ENCODE measurements at places on chromosomes 4 and X.

- DNase-seq, result no peak
Measured at GRCh38 chr4:40524366-40525041, 105.2 kb downstream of the RBM47 start.

DNA sequence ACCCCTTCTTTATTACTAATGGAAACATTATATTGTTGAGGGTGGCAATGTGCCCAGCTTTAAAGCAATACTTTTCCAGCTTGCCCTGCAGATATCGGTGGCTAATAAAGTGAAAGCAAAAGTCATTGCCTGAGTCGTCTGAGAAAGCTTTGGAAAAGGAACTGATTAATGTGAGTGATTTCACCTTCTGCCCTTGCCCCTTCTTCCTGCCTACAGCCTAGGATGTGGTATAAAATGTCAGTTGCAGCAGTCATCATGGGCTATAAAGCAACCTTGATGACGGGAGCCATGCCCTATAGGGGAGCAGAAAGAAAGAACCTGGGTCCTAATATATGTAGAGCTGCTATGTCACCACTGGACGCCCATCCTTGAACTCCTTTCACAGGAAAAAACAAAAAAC is 132.4 kb upstream of the USP9X start:
- no peak for DNase-seq

GRCh38 chr4:161133586-161134276 is 1030.1 kb downstream of the FSTL5 start:
- no peak for DNase-seq

DNA sequence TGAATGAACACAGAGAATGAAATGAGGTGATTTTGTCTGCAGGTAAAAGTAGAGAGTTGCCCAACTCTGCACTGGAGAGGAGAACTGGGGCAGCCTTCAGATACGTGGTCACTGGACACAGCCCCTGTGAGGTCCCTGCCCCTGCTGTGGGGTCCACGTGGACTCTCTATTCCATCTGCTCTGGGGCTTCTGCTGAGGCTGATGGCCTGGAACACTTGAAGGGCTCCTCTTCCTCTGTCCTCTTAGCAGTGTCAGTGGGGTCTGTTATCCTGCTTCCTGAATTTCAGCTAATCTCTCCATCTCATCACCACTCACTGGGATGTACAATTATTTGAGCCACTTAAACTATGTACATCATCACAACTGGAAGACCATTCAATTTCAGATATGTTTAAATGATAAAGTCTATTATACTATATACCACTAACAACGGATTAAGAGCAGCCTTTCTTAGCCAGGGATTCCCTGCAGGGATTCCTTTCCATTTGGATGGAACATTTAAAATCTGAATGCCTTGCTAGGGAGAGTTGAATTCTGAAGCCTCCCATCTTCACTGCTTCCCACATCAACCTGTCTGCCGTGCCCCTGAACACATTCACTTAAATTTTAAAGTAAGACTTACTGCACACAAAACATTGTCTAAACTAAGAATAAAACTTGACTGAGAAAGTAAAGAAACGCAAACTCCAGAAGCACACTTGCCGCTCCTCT is 74.0 kb downstream of the CC2D2A start:
- DNase-seq, result no peak

DNA sequence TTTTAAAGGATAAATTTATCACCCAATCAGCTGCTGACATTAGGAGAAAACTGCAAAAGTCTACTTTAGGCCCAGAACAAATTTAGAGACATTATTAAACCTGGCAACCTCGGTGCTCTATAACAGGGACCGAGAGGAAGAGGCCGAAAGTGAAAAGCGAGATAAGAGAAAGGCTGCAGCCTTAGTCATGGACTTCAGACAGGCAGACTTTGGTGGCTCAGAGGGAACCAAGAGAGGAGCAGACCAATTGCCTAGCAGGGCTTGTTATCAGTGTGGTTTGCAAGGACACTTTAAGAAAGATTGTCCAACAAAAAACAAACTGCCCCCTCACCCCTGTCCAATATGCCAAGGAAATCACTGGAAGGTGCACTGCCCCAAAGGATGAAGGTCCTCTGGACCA is 12.8 kb upstream of the UGT2B10 start:
- no peak for DNase-seq

- DNase-seq, result no peak
Measured at GRCh38 chrX:87621697-87622096, 104.1 kb downstream of the KLHL4 start.

GRCh38 chrX:31213941-31214340 is 142.1 kb upstream of the FTHL17 start:
- no peak for DNase-seq

DNA sequence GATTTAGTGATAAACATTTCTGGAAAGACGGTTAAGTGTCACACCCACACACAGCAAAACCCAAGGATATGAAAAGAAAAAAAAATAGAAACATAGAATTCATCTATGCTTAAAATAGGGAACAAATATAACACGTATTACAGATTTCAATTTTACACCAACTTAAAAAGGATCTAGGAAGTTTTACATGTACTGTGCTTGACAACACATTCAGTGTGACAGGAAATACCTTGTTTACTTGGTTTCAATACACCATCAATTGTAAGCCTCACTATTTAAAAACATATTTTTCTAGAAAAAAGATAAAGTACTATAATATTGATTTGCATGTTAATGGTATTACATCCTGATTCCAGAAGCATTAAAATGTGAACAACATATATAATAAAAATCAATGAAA is 77.0 kb upstream of the SPRY1 start:
- DNase-seq, result no peak

GRCh38 chr4:83932750-83933391 is 397.0 kb downstream of the GPAT3 start:
- no peak for DNase-seq

GRCh38 chrX:99383786-99384185 is 1026.3 kb downstream of the PCDH19 start:
- no peak for DNase-seq

DNA sequence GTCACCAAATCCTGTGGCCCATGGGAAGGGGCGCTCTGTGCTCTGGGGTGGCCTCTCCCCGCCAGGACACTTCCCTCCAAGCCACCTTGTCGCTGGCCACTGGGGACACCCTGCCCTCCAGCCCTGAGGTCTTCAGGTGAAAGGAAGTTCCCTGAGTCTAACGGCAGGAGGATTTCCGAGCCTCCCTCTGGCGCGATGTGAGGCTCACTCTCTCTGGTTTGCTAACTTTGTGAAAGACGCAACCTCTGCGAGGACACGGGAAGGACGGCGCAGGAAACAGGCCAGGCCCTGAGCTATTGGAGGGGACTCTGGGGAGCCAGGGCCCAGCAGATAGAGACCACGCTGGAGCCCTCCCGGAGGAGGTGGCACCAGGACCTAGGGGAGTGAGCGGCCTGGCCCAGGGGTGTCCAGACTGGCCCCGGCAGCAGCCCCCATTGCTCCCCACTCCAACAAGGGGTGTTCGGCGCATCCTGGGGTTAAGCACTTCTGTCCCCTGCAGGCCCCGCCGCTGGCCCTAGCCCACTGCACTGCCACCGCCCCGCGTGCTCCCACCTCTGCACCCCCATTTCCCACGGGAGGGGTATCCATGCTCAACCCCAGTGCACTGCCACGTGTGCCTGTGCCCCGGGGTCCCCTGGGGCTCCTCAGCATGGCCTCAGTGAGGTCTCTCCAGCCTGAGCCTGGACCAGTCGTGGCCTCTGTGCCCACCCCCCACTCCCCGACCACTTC is 72.2 kb upstream of the MXD4 start:
- no peak for DNase-seq

DNA sequence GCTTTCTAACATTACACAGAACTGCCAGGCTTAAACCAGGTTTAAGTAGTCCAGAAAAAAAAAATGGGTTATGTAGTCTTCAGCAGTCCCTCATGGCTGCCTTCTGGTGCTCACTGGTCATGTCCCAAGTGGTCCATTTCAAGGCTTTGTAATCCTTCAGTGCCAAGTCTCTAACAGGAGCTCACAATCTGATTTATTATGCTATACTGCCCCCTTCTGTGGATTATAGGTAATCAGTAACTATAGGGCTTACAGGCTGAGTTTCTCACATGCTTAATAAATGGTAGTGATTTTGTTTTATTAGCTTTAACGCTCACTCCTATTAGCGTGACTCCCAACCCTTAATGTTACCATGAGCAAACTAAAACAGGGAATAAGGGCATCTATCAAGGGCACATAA is 92.5 kb upstream of the EDA2R start:
- peak; percentile 55 for DNase-seq

DNA sequence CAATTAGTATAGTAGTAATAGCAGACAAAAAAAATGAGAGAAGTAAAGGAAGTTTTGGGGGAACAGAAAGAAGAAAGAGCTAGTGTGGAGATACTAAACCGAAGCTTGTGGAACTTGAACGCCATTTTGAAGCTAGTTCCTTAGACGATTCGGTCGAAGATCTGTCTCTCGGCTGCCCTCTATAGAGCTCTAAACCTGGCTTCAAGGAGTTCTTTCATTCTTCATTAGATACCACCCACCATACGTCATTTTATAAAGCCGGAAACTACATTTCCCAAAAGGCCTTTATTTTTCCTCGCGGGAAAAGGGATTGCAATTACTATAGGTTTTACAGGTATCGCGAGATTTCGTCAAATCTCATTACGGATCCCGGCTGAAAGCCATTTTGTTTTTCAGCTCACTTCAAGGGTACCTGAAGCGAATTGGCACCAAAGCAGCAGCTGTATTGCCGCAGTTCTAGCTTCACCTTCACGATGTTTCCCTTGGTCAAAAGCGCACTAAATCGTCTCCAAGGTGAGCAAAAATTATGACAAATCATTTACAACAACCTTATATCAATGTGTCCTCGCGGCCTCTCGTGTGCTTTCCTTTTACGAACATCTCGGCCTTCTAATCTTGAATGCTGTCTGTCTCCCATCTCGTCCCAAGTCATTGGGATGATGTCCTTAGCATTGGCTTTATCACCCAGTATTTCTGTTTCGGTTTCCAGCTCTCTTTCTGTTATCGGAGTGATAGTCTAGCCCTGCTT is at the start of gene COX7B:
Gene COX7B, plus strand, starts transcription at position 388 of the 748 bp plus-strand sequence. Its CDS starts 86 bp downstream, at position 474.
- DNase-seq, result peak; percentile 87

DNA sequence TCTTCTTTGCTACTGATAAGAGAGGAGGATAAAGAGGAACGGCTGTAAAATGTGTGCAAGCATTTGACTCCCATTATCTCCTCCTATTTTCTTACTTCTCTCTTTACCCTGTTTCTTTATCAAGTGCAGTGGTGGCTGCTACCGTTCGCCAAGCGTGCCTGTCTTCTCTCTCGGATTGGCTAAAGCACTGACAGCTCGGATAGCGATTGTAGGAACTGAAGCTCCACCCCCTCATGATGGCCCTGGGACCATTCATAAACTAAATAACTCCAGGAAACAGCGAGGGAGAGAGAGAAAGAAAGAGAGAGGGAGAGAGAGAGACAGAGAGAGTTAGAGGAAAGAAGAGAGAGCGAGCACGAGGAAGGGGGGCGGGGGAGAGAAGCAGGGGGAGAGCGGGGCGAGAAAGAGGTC is 305 bp upstream of the MAB21L2 start:
- DNase-seq, result no peak

GRCh38 chr4:180840142-180840541 is 1403.1 kb upstream of the TENM3 start:
- no peak for DNase-seq

GRCh38 chr4:108427946-108428485 is 192.4 kb upstream of the RPL34 start:
- DNase-seq, result no peak

DNA sequence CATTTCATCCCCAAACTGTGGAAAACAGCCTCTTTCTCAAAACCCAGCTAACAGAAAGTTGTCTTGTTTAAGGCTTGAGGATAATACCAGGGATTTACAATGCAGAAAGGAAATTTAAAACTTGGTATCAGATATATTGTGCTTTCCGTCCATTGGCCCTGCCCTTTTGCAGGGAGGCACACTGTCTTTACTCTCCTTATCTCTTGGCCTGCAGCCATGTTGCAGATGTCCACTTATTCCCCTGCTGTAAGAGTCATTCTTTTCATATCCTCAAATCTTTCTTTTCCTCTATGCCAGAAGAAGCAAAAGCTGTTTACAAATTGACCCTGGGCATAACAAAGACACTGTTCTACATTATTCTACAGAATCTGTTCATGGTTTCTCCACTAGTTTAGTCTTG is 75.6 kb upstream of the DYNLT3 start:
- DNase-seq, result no peak

DNA sequence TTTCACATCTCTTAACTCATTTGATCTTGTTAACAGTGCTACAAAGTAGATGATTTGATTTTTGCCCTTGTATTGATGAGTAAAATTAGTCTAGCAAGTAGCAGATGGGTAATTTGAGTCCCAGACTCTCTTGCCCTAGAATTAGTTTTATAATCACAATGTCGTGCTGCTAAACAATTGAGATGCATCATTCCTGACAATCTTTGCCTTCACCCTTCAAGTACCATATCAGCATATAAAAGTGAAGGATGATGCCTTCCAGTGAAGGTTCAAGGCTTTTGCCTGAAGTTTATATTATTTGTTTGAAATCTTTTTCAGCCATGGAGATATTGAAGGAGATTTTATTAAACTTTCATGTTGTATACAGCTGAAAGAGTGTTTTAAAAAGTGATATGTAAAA is 141.4 kb downstream of the GRID2 start:
- no peak for DNase-seq

- peak; percentile 40 for DNase-seq
Measured at GRCh38 chr4:138938366-138938690, 77.3 kb upstream of the NOCT start.

DNA sequence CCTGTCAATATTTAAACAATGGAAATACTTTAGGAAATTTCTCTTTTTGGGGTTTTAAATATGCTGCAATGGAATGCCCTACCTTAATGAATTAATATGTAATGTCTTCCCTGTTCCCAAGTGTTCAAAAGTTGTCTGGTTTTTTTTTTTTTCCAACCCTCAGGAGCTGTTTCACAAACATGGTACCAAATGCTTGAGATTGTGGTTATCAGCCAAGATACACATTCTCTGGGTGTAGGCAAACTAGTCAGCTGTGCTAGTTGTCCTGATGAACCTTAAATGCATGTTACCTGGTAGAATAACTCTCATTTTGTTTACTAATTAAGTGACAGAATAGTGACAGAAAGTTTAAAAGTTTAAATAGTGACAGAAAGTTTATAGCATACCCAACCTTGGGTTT is 50.7 kb downstream of the FHL1 start:
- no peak for DNase-seq

DNA sequence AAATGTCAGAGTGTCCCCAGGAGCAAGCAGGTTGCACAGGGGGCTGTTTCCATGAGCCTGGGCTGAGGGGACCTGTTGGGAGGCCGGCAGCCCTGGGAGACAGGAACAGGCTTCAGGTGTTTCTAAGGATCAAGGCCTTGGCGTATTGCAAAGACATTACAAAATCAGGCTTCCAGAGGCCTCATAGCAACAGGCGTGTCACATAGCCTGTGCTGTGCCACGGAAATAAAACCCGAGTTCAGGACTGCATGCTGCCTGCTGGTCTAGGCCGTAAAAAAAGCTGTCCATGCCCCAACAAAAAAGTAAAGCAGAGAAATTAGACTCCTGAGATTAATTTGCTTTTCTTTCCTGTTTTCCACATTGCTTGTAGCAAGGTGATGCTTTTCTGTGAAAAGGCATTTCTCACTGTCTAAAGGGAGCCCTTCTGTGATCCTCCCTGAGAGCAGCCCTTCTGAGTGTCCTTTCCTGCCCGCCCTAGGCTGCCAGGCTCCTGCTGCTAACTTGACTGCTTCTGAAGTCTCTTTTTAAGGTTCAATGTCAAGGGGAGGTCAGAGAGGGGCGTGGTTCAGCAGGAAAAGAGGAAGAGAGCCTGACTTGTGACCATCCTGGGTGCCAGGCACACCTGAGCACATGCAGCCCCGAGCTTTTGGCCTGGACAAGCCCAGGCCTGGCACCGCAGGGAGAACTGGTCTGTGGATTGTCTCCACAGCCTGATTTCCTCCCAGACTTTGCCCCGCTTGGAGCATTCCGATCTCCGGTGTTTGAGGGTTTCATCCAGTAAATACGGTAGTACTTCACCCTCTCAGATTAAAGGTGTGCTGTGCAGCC is 21.3 kb downstream of the SHROOM2 start:
- no peak for DNase-seq

All from kidney capillary endothelial cell (primary cell).